H1 (cell line): ENCODE measurements at places on chromosomes 2 and 18. TPM values are rescaled to one million over a fixed set of nuclear protein-coding genes. Genes with fewer than 3 reads are reported as not detected.

GRCh38 chr2:88709181-88709631, 17.7 kb downstream of the RPIA start:
- H3K27ac ChIP-seq, result no peak overlapping the region
- no peaks in the 10 kb centered on the region; the same call in 1 of the 2 replicates for H3K36me3 ChIP-seq
- DNase-seq, result no peak
- H3K4me3 ChIP-seq, result no peak overlapping the region
- H3K27me3 ChIP-seq, result no peaks in the 10 kb centered on the region

- H3K4me1 ChIP-seq, result peaks cover 8% of the 10 kb centered on the region
- no peaks in the 10 kb centered on the region for H3K36me3 ChIP-seq
- DNase-seq, result no peak
- no peak overlapping the region for H3K4me3 ChIP-seq
- no peaks in the 10 kb centered on the region for H3K27me3 ChIP-seq
Observed at GRCh38 chr2:188412190-188412589, 120.5 kb downstream of the GULP1 start.

DNA sequence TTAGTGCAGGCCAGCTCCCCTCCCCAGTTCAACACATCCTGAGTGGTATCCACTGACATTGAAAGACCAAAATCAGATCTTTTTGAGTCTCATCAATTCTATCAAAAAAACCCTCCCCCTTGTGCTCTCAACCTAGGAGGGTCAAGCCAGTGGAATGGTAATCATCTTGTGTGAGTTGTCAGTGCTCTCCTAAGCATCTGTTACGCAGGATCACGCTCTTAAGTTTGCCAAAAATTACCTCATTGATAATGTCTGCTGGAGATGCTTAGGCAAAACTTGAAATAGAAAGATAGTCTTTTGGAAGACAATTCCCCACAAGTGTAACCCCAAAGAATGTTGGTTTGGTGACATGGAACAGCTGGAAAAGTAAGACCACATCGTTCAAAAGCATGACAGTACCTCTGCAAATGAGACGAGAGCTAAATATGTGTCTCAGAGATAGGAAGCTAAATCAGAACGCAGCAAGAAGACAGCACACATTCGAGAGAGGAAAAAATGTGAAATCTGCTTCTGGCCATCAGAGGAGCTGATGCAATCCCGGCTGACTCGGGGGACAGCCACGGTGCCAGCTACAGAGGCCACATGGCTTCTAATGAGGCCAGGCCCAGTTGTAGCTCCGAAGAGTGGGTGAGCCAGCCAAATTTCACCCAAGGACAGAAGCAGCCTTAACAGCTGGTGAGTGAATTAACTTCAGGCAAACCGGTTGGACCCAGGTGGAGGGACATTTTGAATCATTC, 753.9 kb downstream of the RNF144A start:
- no peaks in the 10 kb centered on the region; the same call in none of the 2 replicates for H3K4me1 ChIP-seq
- H3K4me3 ChIP-seq, result no peak overlapping the region

- no peak overlapping the region for H3K4me3 ChIP-seq
- H3K27me3 ChIP-seq, result no peaks in the 10 kb centered on the region
- no peaks in the 10 kb centered on the region for H3K4me1 ChIP-seq
- DNase-seq, result no peak
- H3K36me3 ChIP-seq, result no peaks in the 10 kb centered on the region
- no peak overlapping the region for H3K27ac ChIP-seq
Observed at GRCh38 chr18:57052173-57052572, 94.7 kb upstream of the BOD1L2 start.

Gene IL18RAP
- not detected in 2 replicates for polyA plus RNA-seq

Gene EHD3
- 9.3 and 10.2 TPM in 2 replicates for polyA plus RNA-seq

Gene TWIST2
- 4.3 and 5.4 TPM in 2 replicates for polyA plus RNA-seq

Gene GALNT5
- polyA plus RNA-seq, result 0.02 TPM in 2 replicates
